Stimulated activated CD4-positive, alpha-beta T cell treated with anti-CD3 and anti-CD28 coated beads, Interleukin-1b, Interleukin-23, amount 100 ng/mL, for 24 hours (primary cell): ENCODE measurements at places on chromosomes 5 and 9.
A peak's percentile ranks its signal among the peaks of the same experiment; 100 is the strongest.

GRCh38 chr5:155193483-155194107, 180.0 kb downstream of the KIF4B start:
- no peak for DNase-seq

- DNase-seq = no peak
These were observed 689.6 kb upstream of the CDH10 start for GRCh38 chr5:25334350-25334749.

DNA sequence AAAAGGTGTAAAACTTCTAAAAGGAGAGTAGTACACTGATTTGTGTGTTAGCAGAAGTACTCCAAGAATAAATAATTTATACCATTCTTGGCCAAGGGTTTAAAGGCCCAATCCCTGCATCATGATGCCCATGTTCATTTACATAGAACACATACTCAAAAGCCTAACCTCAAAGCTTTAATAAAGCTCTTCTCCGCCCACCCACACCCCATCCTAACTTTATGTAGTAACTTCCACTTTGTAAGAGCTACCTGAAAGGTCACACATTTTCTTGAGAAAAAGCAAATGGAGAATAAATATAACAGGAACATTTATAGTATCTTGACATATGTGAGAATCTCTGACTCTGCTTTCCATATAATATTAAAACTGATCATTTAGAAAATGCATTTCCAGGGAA, 148.8 kb upstream of the FREM1 start:
- DNase-seq = no peak

DNA sequence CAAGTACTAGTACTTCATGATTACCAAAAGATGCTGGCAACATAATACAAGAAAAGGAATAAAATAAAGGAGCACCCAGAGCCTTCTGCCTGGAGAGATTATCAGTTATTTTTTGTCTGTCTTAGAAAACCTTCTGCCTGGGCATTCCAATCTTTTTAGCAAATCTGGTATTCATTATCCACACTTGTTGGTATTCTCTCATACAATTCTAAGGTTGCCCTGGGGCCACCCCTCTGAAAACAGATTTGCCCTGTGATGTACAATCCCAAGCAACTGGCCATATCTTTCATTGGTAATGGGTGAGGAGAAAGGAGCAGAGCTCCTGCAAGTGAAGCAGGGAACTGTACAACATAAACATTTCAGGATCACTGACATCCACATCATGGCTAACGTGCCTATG, 47.8 kb downstream of the WDR41 start:
- DNase-seq = no peak

GRCh38 chr5:133709209-133709725, 96.9 kb upstream of the FSTL4 start:
- no peak for DNase-seq

DNA sequence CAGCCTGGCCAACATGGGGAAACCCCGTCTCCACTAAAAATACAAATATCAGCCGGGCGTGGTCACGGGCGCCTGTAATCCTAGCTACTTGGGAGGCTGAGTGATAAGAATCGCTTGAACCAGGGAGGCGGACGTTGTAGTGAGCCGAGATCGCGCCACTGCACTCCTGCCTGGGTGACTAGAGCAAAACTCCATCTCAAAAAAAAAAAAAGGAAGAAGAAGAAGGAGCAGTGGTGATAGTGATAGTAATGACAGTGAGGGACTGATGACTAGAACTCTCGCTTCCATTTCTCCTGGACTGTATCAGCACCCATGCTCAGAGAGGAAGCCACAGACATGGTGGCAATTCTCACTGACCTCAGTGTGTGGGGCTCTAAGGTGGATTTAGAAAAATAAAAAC, 52.6 kb upstream of the CLINT1 start:
- no peak for DNase-seq

GRCh38 chr5:122715095-122715494, 59.8 kb upstream of the SNX2 start:
- DNase-seq = no peak

GRCh38 chr5:176389135-176390123, 878 bp downstream of the HIGD2A start:
- no peak for DNase-seq

- no peak for DNase-seq
These were observed 22.7 kb downstream of the CHD1 start for GRCh38 chr5:98905857-98906688.

DNA sequence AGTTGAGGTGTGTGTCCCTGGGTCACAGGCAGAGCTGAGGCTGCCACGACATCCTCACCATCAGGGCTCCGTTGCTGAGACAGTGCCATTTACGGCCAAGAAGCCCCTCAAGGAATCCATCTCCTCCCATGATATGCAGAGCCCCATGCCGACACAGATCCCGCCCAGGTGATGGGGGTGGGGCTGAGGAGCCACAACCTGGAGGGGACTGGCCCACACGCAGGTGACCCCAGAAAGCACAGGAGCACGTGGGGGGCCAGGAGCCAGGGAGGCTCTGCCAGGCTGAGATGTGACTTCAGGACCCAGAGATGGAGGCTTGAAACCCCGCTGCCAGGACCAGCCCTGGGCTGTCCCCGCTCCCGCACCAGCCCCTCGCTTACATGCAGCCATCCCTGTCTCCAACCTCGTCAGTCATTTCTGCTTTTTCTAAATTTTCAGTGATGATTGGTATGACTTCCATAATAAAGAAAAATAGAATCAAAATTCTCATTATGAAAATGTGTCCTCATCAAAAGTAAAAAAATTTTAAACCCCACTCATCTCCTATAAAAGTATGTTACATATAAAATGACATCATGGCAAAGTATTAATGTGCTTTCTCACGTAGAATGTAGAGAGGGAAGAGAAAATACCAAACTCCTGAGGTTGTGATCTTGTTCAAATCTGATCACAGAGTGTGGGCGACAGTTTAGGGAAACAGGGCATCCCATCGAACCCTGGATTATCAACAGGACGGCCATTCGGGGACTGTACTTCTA, 98.0 kb upstream of the SARDH start:
- DNase-seq = no peak

GRCh38 chr9:117178596-117179375, 236.1 kb downstream of the ASTN2 start:
- no peak for DNase-seq

- DNase-seq = no peak
These were observed 77.9 kb upstream of the ICE1 start for GRCh38 chr5:5344606-5345005.

GRCh38 chr9:129595903-129596540, 24.9 kb downstream of the C9orf50 start:
- DNase-seq = no peak

- DNase-seq = no peak
These were observed 167.0 kb downstream of the FGF18 start for GRCh38 chr5:171586436-171586835.

DNA sequence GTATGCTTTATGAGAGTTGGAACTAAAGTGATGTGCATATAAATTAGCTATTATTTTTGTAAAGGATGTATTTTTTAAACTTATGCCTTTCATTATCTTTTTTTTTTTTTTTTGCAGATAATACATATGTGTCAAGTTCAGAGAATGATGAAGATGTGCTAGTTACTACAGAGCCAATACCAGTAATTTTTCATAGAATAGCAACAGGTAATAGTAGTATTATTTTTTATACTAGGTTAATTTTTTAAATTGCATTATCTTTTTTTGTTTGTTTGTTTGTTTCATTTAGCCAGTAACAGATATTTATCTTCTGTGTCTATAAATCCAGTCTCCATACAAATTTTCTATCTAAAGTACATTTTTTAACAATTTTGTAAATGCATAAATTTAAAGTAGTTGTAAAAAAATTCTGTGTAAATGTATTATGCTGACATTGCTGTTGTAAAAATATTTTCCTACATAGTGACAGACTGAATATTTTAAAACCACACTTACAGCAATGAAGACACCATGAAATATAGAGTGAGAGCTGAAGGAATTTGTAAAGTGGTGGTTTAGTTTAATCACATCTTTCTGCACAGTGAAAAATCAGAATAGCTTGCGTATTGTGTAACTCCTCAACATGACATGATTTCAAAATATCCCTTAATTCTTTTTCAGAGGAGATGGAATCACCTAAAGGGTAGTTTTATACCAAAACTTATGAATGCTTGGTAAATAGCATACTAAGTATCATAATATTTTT, 93.3 kb downstream of the PARP8 start:
- no peak for DNase-seq

GRCh38 chr5:175493726-175494125, 15.4 kb downstream of the SFXN1 start:
- DNase-seq = no peak

- DNase-seq = peak; percentile 34
These were observed 38.4 kb upstream of the PLEKHG4B start for GRCh38 chr5:53381-54174.

- DNase-seq = no peak
These were observed 226.6 kb upstream of the ADCY2 start for GRCh38 chr5:7169240-7169878.

- no peak for DNase-seq
These were observed 214.7 kb downstream of the EBF1 start for GRCh38 chr5:158884827-158885518.

DNA sequence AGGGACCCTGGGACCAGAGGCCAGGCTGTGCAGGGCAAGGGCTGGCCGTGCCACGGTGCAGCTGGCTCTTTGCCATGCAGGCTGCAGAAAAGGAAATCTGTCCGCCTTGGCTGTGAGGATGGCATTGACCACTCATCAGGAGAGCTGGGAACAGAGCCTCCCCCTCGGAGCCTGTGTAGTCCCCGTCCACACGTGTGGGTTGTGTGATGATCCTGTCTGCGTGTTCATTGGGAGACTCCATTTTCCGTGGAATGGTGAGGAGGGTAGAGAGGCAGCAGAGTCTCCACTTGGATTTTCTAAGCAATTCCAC, 47.7 kb downstream of the EHMT1 start:
- no peak for DNase-seq

GRCh38 chr9:138044485-138045383, 167.2 kb downstream of the CACNA1B start:
- DNase-seq = no peak
